ENCODE measurements at places on chromosomes 5 and 9.

- DNase-seq: no peak
These were observed 71.4 kb downstream of the DAPK1 start for GRCh38 chr9:87569008-87569509.

GRCh38 chr5:158765407-158765806 is 334.3 kb downstream of the EBF1 start:
- DNase-seq: no peak

- no peak for DNase-seq
These were observed 303.3 kb downstream of the FBXL7 start for GRCh38 chr5:15803280-15803679.

DNA sequence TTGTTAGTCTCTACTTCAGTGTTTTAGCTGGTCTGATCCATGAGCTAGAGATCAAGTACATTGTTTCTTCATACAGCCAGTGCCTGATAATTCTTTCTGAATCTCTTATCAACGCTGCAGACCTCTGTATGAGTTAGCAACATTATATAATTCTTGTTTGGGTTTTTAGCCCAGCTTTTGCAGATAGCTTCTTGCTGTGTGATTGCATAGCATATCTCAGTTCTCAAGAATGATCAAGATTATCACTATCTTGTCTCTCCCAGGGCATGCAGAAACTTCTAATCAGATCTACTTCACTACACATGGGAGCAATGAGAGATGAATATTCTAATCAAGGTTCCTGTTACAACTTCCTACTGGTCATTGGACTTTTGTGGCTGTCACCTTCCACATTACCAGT is 158.3 kb downstream of the FAM174A start:
- DNase-seq: no peak

DNA sequence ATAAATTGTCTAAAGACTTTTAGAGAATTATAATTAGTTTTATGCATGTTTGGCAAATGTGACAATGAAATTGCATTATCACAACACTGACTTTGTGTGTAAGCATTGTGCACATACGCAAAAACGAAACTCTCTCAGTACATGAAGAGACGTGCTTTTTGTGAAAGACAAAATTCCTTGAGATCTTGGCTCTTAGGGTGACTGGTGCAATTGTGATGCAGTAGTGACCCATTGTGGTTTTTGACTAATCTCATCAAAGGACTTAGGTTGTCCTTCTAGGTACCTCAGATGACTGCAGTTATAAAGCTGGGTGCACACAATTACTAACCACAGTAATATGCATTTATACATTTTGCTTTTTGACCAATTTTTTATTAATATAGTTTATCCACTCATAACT is 25.3 kb upstream of the TYRP1 start:
- DNase-seq: no peak
